Activated CD8-positive, alpha-beta memory T cell treated with anti-CD3 and anti-CD28 coated beads for 36 hours (primary cell): ENCODE measurements at places on chromosomes 3 and 15. TPM values are rescaled to one million over a fixed set of nuclear protein-coding genes. Genes with fewer than 3 reads are reported as not detected.

The CCR8 gene
- total RNA-seq, result 2.5 TPM

The SKOR1 gene
- total RNA-seq, result 0.08 TPM

The GOLGA8R gene
- total RNA-seq, result 0.34 TPM

The MB21D2 gene
- 0.95 TPM for total RNA-seq

The GHSR gene
- total RNA-seq, result not detected

The ALDH1A3 gene
- not detected for total RNA-seq
